ENCODE measurements at places on chromosomes 16 and 17. TPM values are rescaled to one million over a fixed set of nuclear protein-coding genes. Genes with fewer than 3 reads are reported as not detected.

ITGB4 gene
- total RNA-seq, result 362 TPM

DNA sequence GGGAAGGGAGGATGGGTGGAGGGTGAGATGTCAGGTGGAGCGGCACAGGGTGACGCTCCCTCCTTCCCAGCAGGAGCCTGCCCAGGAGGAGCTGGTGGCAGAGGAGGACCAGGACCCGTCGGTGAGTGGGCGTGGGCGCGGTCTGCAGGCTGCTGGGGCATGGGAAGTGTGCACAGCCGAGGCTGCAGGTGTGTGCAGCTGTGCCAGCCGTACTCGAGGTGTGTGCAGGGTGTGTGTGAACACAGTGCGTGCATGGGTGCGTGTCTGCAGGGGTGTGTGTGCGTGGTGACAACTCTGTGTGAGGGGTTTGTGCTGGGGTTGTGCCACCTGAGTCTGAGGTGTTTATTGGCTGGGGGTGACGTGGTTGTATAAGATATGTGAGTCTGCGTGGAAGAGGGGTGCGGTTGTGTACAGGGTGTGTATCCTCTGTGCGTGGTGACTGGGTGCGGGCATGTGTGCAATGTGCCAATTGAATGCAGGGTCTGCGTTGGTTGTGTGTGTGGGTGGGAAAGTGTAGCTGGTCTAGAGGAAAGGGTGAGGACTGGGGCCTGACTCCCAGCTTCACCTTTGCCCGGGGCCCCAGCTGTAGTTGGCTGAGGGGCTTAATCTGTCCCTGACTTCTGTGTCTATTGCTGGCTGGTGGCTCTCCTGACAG lies 670 bp downstream of the TNFSF12 start:
- DNase-seq, result no peak

- DNase-seq, result peak; percentile 22
Observed at GRCh38 chr17:39270923-39271322, 45.2 kb upstream of the STAC2 start.

- DNase-seq, result peak; percentile 24
Observed at GRCh38 chr16:48384520-48385252, 527 bp downstream of the SIAH1 start.

RPRML gene
- 0.11 TPM for total RNA-seq

DNA sequence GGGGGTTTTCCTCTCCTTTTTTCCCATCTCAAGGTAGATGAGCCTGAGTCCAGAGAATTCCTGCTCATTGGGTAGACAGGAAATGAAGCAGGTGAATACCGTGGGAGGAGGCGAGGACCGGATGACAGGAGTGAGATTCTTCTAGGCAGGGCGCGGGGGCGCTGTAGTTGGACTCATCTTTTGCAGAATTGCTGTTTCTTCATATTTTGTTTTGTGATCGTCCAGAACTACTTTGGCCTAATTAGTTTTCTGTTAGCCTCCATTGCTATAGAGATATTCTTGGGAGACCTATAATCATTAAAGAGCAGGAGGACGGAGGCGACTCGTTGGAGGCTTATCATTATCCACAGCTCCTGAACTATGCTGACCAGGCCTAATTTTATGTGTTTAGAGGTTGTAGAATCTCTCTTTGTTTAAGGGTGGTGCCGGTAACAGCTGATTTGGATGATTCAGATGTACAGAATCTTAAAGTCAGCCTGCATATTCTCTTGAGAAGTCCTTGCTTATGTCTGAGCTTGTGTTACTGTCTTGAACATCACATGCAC lies 650 bp downstream of the ATP6V0A1 start:
- no peak for DNase-seq

- no peak for DNase-seq
Observed at GRCh38 chr17:4950746-4951204, at the start of gene ENO3. Gene ENO3, plus strand, starts transcription at chr17:4951119. Its CDS starts 711 bp downstream, at chr17:4951830.

GRCh38 chr16:57757326-57757786 lies 21.8 kb downstream of the KATNB1 start:
- DNase-seq, result peak; percentile 84

SCN4A gene
- total RNA-seq, result not detected

DNA sequence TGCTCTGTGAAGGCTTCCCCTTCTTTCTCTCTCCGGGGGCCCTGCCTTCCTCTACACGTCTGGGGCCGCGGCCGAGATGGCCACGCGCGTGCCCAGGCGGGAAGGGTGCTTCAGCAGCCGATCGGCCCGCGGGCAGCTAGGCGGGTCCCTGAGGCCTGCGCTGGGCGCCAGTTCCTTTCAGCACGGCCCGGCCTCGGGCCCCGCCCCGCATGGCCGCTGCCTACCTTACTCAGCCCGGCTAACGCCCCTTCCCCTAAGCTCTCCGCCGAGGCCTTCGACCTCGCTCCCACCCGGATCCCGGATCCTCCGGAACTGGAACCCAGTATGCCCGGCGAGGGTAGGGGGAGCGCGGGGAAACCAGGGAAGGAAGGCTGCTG lies 335 bp downstream of the TMEM11 start:
- DNase-seq, result no peak

- peak; percentile 65 for DNase-seq
Observed at GRCh38 chr17:75010683-75011400, 1.6 kb upstream of the MRPL58 start.

DNA sequence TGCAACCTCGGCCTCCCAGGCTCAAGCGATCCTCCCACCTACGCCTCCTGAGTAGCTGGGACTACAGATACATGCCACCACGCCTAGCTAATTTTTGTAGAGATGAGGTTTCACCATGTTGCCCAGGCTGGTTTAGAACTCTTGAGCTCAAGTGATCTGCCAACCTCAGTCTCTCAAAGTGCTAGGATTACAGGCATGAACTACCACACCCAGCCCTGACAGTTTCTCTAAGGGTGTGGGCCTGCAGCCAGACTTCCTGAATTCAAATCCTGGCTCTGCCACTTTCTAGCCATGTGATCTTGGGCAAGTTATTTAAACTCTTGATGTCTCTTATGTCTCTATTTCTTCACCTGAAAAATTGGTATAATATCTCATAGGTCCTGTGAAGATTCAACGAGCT lies 5.6 kb downstream of the CUEDC1 start:
- DNase-seq, result peak; percentile 60

GRCh38 chr17:19329839-19330238 lies 32.7 kb downstream of the B9D1 start:
- DNase-seq, result no peak

DNA sequence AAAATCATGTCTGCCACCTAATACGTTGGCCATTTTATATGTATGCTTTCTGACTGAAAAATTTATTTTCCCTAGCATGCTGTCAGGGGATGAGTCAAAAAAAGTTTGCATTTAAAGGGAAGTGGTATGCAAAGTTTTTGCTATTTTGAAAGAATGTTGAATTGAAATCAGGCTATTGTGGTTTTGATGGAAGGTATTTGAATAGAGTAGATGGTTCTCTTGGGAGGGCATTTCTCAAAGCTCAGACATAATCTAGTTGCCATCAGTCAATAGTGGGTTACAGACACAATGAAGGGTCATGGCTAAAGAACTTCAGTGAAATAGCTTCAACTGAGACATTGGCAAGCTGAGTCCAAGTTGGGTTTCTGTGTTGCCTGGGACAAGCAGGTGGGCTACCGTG lies 102.4 kb downstream of the MAP2K6 start:
- no peak for DNase-seq

CLEC16A gene
- 14.6 TPM for total RNA-seq

IRX3 gene
- total RNA-seq, result not detected

GRCh38 chr17:74805591-74805991 lies 29.4 kb upstream of the NAT9 start:
- no peak for DNase-seq

CCL17 gene
- total RNA-seq, result not detected

SPATA22 gene
- total RNA-seq, result not detected

- DNase-seq, result no peak
Observed at GRCh38 chr16:89198417-89199240, 1.7 kb downstream of the SLC22A31 start.

- DNase-seq, result no peak
Observed at GRCh38 chr16:66551788-66552285, 539 bp upstream of the CKLF start.

LAT gene
- total RNA-seq, result 0.29 TPM

OR1F1 gene
- total RNA-seq, result not detected

- no peak for DNase-seq
Observed at GRCh38 chr16:82991966-82992675, 365.4 kb downstream of the CDH13 start.

GRCh38 chr17:33895491-33895890 lies 359.6 kb upstream of the CCL2 start:
- DNase-seq, result no peak

- DNase-seq, result no peak
Observed at GRCh38 chr17:73156887-73157520, 7.8 kb upstream of the SSTR2 start.

GRCh38 chr17:2304931-2305330 lies 1.2 kb downstream of the SRR start:
- no peak for DNase-seq

SNAI3 gene
- 0.46 TPM for total RNA-seq

- peak; percentile 39 for DNase-seq
Observed at GRCh38 chr17:6639586-6640535, 650 bp downstream of the KIAA0753 start.

- DNase-seq, result no peak
Observed at GRCh38 chr17:48995974-48996721, 1.0 kb upstream of the IGF2BP1 start.

- no peak for DNase-seq
Observed at GRCh38 chr17:73137376-73137775, 27.4 kb upstream of the SSTR2 start.

GRCh38 chr16:72188541-72188940 lies 16.6 kb upstream of the PMFBP1 start:
- no peak for DNase-seq

SLC9A5 gene
- 1.1 TPM for total RNA-seq

RASD1 gene
- total RNA-seq, result 59.0 TPM

DNA sequence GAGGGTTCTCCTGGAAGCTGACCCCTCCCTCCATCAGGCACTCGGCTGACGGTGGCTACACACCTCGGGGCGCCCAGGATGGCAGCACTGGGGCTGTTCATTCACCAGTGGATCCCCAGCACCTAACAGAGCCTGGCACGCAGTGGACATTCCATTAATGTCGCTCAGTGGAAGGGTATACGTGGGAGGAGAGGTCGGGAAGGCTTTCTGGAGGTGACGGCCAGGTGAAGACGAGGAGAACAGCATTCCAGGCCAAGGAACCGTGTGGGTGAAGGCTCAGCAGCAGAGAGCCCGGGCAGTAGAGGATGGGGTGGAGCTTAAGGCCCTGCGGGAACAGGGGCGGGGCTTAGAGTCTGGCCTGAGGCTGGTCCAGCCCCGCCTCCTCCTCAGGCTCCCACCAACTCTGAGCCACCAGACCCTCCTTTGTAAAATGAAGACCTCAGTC lies 2.5 kb upstream of the HS3ST6 start:
- DNase-seq, result peak; percentile 7

- no peak for DNase-seq
Observed at GRCh38 chr16:17270111-17270510, 200.6 kb downstream of the XYLT1 start.

DNA sequence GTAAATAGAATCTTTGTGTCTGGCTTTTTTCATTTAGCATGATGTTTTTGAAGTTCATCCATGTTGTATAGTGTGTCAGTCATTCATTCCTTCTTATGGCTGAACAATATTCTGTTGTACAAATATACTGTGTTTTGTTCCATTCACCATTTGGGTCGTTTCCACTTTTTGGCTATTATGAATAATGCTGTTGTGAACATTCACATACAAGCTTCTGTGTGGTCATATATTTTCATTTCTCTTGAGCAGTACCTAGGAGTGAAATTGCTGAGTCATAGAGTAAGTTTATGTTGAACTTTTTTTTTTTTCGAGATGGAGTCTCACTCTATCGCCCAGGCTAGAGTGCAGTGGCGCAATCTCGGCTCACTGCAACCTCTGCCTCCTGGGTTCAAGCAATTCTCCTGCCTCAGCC lies 32.3 kb upstream of the TAOK1 start:
- DNase-seq, result no peak

GRCh38 chr16:23145186-23145585 lies 4.1 kb downstream of the USP31 start:
- peak; percentile 11 for DNase-seq

TNFRSF13B gene
- total RNA-seq, result not detected

TBC1D3K gene
- total RNA-seq, result not detected

MAZ gene
- 279 TPM for total RNA-seq

GRCh38 chr16:29192329-29193247 lies 207.7 kb downstream of the LAT start:
- no peak for DNase-seq

- DNase-seq, result no peak
Observed at GRCh38 chr17:77600346-77600745, 358.2 kb upstream of the TNRC6C start.

Data from PC-3 (cell line).